Osteoblast (primary cell): ENCODE measurements at places on chromosomes 3 and 15. TPM values are rescaled to one million over a fixed set of nuclear protein-coding genes. Genes with fewer than 3 reads are reported as not detected.

Gene ATOSA
- 34.4 and 47.4 TPM in 2 replicates for total RNA-seq

Gene SI
- total RNA-seq = not detected in 2 replicates

Gene RHOV
- 0.36 TPM in 1 of 2 replicates, not detected in the other for total RNA-seq

Gene SERINC4
- total RNA-seq = not detected in 2 replicates

Gene POPDC2
- 1.1 and 1.8 TPM in 2 replicates for total RNA-seq

Gene GOLGA8J
- 0.29 TPM in 1 of 2 replicates, not detected in the other for total RNA-seq

Gene EIF4E3
- total RNA-seq = 2.9 and 3.5 TPM in 2 replicates

Gene SLC15A2
- total RNA-seq = under 0.01 and 0.29 TPM in 2 replicates

Gene SLC28A2
- total RNA-seq = not detected in 2 replicates

Gene YEATS2
- total RNA-seq = 32.2 and 35.1 TPM in 2 replicates

Gene HHATL
- not detected in 2 replicates for total RNA-seq

Gene FSIP1
- 2.1 and 3.6 TPM in 2 replicates for total RNA-seq

Gene CEP63
- total RNA-seq = 15.9 and 42.4 TPM in 2 replicates

Gene CCDC33
- 0.29 TPM in 1 of 2 replicates, not detected in the other for total RNA-seq

Gene MESP2
- 0.72 and 1.5 TPM in 2 replicates for total RNA-seq

Gene SHC4
- 0.72 and 1.5 TPM in 2 replicates for total RNA-seq

Gene CPA3
- 1.1 and 2.1 TPM in 2 replicates for total RNA-seq

Gene TUBGCP4
- total RNA-seq = 8.8 and 10.5 TPM in 2 replicates

Gene SERPINI2
- not detected in 2 replicates for total RNA-seq
